H1 (cell line): ENCODE measurements at places on chromosomes 13 and 19. TPM values are rescaled to one million over a fixed set of nuclear protein-coding genes. Genes with fewer than 3 reads are reported as not detected.

ZNF577 gene
- 14.9 and 19.3 TPM in 2 replicates for total RNA-seq

NEK5 gene
- total RNA-seq = 0.27 and 0.35 TPM in 2 replicates

TNNI3 gene
- 16.6 and 16.9 TPM in 2 replicates for total RNA-seq

GRCh38 chr13:74444864-74445479 lies 310.8 kb upstream of the KLF12 start:
- DNase-seq = no peak
- H3K27ac ChIP-seq = no peak overlapping the region
- no peak overlapping the region for H3K4me3 ChIP-seq
- H3K27me3 ChIP-seq = no peaks in the 10 kb centered on the region
- H3K4me1 ChIP-seq = no peaks in the 10 kb centered on the region

- H3K36me3 ChIP-seq = no peaks in the 10 kb centered on the region
- H3K4me3 ChIP-seq = no peak overlapping the region
- H3K4me1 ChIP-seq = no peaks in the 10 kb centered on the region; the same call in 1 of the 2 replicates
Observed at GRCh38 chr19:5832061-5832460, 7.4 kb downstream of the FUT6 start.

- H3K4me3 ChIP-seq = no peak overlapping the region
- H3K27me3 ChIP-seq = no peaks in the 10 kb centered on the region
- peaks cover 6% of the 10 kb centered on the region for H3K4me1 ChIP-seq
- H3K27ac ChIP-seq = no peak overlapping the region
Observed at GRCh38 chr19:14370169-14370939, 10.9 kb upstream of the ADGRE5 start.

DNA sequence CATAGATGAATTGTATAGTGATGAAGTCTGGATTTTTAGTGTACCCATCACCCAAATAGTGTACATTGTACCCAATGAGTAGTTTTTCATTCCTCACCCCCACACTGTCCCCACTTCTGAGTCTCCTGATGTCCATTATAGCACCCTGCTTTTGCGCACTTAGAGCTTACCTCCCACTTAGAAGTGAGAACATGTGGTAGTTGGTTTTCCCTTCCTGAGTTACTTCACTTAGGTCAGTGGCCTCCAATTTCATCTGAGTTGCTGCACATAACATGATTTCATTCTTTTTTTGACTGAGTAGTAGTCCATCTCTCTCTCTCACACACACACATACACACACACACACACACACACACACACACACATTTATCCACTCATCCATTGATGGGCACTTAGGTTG lies 43.2 kb upstream of the ALOX5AP start:
- H3K36me3 ChIP-seq = no peaks in the 10 kb centered on the region
- DNase-seq = no peak
- H3K27ac ChIP-seq = no peak overlapping the region
- H3K27me3 ChIP-seq = no peaks in the 10 kb centered on the region

GRCh38 chr13:97324115-97324514 lies 102.0 kb downstream of the MBNL2 start:
- H3K4me3 ChIP-seq = no peak overlapping the region
- no peak for DNase-seq
- no peaks in the 10 kb centered on the region for H3K27me3 ChIP-seq
- H3K27ac ChIP-seq = no peak overlapping the region
- no peaks in the 10 kb centered on the region for H3K36me3 ChIP-seq

- H3K27me3 ChIP-seq = peaks cover 15% of the 10 kb centered on the region
- no peaks in the 10 kb centered on the region for H3K36me3 ChIP-seq
- H3K4me1 ChIP-seq = peaks cover 13% of the 10 kb centered on the region
Observed at GRCh38 chr19:33621811-33622504, at the start of gene CHST8. Gene CHST8, plus strand, starts transcription at chr19:33621953. Its CDS starts 67,309 bp downstream, at chr19:33689262.

DNA sequence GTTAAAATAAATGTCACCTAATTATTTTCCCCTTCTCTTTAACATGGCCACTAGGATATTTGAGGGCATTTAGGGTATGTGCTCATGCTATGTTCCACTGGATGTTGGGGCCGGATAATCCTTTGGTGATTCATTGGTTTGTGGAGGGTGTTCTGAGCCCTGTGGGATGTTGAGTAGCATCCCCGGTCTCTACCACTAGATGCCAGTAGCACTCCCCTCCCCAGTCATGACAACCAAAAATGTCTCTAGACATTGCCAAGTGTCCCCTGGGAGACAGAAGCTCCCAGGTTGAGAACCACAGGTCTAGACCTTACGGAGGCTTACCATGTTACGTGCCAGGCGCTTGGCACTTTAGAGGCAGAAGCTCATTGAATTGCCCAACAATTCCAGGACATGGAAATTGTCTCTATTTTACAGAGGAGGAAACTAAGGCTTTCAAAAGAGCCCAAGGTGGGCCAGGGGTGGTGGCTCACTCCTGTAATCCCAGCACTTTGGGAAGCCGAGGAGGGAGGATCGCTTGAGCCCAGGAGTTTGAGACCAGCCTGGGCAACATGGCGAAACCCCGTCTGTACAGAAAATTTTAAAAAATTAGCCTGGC lies 14.1 kb downstream of the SHANK1 start:
- no peaks in the 10 kb centered on the region for H3K36me3 ChIP-seq
- peaks cover 2% of the 10 kb centered on the region; the same call in 1 of the 2 replicates for H3K27me3 ChIP-seq
- H3K27ac ChIP-seq = no peak overlapping the region
- H3K4me1 ChIP-seq = no peaks in the 10 kb centered on the region; the same call in none of the 2 replicates
- peak; percentile 67 for DNase-seq
- H3K4me3 ChIP-seq = no peak overlapping the region

DNA sequence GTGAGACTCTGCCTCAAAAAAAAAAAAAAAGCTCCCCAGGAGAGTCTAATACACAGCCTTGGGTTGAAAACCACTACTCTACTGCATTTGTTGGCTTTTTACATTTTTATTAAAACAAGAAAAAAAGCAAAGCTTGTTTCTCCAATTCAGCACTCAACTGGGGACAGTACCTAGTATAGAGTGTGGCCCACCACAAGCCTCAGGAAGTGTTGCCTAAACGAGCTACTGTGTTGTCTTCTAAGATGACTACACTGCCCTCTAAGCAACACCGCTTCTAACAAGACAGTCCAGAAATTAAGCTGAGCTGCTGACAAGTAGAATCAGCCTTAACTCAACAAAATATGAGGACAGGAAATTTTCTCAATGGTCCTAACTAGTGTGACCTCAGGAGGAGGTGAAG lies 522.2 kb downstream of the FGF9 start:
- H3K4me1 ChIP-seq = no peaks in the 10 kb centered on the region
- no peak for DNase-seq
- no peaks in the 10 kb centered on the region for H3K27me3 ChIP-seq

- H3K27ac ChIP-seq = no peak overlapping the region
- DNase-seq = no peak
- H3K4me1 ChIP-seq = no peaks in the 10 kb centered on the region
- no peaks in the 10 kb centered on the region for H3K36me3 ChIP-seq
- H3K4me3 ChIP-seq = no peak overlapping the region
- no peaks in the 10 kb centered on the region for H3K27me3 ChIP-seq
Observed at GRCh38 chr13:96533408-96533807, 443.5 kb downstream of the HS6ST3 start.

GRCh38 chr13:77222000-77222690 lies 104.7 kb downstream of the MYCBP2 start:
- no peaks in the 10 kb centered on the region for H3K27me3 ChIP-seq
- H3K4me3 ChIP-seq = no peak overlapping the region
- no peak for DNase-seq
- H3K27ac ChIP-seq = no peak overlapping the region
- peaks cover 2% of the 10 kb centered on the region; the same call in 1 of the 2 replicates for H3K36me3 ChIP-seq

GRCh38 chr13:29255567-29255966 lies 339.9 kb downstream of the SLC7A1 start:
- H3K27me3 ChIP-seq = no peaks in the 10 kb centered on the region
- no peak for DNase-seq
- no peak overlapping the region for H3K27ac ChIP-seq
- H3K4me1 ChIP-seq = no peaks in the 10 kb centered on the region
- H3K36me3 ChIP-seq = no peaks in the 10 kb centered on the region
